ENCODE measurements at places on chromosomes 2 and 18.

- DNase-seq, result no peak
These were observed 84.9 kb downstream of the PDCL3 start for GRCh38 chr2:100647709-100648108.

DNA sequence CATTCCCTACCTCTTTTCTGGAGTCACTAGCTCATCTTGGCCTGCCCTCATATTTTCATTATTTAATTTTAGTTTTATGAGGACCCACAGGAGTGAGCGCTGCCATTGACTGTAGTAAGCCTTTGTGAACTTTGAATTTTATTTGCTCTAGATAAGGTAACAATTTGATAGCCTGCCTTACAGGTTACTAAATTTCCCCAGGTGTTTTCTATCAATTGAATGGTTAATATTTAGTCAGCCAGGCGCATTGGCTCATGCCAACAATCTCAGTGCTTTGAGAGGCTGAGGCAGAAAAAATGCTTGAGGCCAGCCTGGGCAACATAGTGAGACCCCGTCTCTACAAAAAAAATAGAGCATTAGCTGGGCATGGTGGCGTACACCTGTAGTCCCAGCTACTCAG, 50.2 kb downstream of the DAW1 start:
- DNase-seq, result no peak

- DNase-seq, result no peak
These were observed 38.1 kb downstream of the TRAK2 start for GRCh38 chr2:201413143-201413542.

GRCh38 chr2:140916410-140916809, 1214.4 kb downstream of the LRP1B start:
- DNase-seq, result no peak

DNA sequence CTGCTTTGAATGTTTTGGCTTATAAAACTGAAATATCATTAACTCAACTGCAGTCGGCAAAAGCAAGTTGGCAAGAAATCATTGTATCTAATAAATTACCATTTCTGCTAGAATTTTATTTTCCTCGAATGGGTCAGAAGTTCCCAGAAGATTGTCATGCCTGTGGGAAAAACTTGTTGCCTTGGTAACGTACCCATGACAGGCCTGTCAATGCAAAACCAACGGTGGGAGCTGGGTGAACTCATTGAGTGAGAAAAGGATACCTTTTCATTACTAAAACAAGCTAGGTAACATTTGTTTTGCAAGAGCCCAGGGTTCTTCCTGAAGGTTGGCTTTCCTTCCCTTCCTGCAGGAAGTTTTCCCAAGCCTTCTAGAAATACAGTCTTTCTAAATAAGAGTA, 9.5 kb downstream of the PLB1 start:
- no peak for DNase-seq

GRCh38 chr18:67515942-67516538, 480 bp downstream of the DSEL start:
- DNase-seq, result peak; percentile 48

DNA sequence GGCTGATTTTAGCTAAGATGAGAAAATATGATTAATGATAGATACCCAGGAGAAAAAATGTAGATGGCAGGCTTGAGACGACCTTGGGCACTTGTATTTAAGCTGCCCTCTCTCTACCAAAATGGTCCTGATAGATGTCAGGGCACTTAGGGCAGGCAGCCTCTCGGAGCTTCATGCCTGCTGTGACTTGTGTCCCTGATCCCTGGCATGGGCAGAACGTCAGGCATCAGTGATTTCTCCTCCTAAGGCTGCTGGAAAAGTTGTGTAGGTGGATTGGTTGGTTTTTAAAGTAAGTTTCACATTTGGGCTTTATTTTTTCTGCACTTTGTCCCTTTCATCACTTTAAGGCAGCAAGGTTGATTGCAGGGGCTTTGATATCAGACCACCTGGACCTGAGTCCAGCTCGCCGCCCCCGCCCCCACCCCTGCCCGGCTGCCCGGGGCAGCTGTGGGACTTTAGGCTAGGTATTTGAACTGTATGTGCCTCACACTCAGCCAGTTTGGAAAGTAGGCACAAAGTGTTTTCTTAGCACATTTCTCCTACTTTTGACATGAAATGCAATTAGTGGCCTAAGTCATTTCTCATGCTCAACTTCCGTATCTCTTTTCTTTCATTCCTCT, 35.0 kb upstream of the SCLY start:
- no peak for DNase-seq

Measured in HEK293T (cell line).